ENCODE measurements at places on chromosomes 3 and 15.

- DNase-seq = no peak
These were observed 68.3 kb upstream of the TBC1D5 start for GRCh38 chr3:17810759-17811158.

- no peak for DNase-seq
These were observed 8.4 kb downstream of the MED12L start for GRCh38 chr3:151093905-151094304.

GRCh38 chr15:36330598-36330997, 248.8 kb upstream of the CDIN1 start:
- no peak for DNase-seq

- no peak for DNase-seq
These were observed 19.5 kb downstream of the SMAD6 start for GRCh38 chr15:66721501-66721937.

- no peak for DNase-seq
These were observed 8.7 kb upstream of the EPHB3 start for GRCh38 chr3:184552863-184553262.
